ENCODE measurements at places on chromosomes 6 and 20.

DNA sequence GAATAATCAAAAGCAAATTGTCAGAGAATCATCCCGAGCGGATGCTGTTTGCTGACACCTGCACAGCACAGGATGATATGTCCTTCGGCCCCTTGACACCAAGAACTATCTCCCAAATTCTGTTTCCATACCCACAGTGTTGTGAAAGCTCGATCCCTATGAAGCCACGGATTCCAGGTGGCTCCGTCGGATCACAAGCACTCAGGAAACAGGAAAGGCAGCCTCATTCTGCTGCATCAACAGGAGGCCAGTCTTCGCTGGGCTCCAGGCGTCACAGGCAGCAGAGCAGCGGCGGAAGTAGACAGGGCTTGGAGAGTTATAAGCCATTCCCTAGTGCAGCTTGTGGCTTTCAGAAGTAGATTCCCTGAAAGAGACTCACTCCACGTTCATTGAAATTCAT, 342.3 kb downstream of the C6orf118 start:
- no peak for DNase-seq

GRCh38 chr6:136370988-136371728, 81.5 kb upstream of the BCLAF1 start:
- no peak for DNase-seq

DNA sequence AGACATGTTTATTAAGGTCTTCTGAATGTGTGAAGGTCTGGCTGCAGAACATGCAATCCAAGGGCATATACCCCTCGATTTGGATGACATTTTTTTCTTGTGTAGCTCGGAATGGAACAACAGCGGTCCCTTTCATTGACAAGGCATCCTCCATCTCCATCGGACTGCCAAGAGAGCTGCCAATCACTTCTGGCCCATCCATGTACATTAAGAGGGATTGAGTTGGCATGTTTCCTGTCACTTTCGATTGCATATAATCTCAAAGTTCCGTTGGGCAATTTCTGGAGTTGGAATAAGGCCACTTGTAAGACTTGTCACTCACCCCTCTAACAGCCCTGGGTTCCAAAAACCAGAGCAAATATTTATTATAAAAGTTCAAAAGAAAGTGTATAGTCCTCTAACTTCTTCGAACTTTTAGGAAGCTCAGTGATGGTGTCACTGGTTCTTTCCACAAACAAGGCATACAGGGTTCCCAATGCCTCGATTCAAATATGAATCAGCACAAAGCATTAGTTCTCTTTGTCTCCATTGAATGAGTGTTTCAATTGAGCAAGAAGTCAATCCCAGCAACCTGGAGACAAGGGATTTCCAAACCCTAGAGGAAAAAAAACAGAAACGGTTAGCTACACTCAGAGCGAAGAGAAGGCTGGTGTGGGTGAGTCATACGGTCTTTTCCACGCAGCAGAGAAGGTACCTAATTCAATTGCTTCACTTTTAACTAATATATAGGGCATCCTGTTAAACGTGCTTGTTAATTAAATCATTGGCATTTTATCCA, 10.9 kb downstream of the ZNF217 start:
- no peak for DNase-seq

- DNase-seq = no peak
These were observed 15.9 kb downstream of the BEND6 start for GRCh38 chr6:56970849-56971248.

- DNase-seq = no peak
These were observed 328.6 kb upstream of the PLCB4 start for GRCh38 chr20:8740265-8740664.

DNA sequence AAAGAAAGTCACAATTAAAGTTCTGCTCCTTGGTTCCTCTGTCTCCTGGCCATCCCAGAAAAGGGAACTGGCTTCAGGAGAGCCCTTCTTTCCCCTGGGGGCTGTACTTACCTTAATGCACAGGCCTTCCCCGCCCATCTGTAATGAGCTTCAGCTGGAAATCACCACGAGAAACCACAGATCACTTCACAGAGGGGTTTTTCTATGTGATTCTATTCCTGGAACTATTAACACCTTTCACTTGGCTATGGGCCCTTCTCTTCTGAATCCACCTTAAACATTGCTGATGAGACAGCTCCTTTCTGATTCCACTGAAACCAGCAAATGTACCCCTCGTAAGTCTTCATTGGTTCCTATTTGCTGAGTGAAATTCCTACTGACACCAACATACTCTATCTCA, 80.7 kb downstream of the FOXF2 start:
- no peak for DNase-seq

DNA sequence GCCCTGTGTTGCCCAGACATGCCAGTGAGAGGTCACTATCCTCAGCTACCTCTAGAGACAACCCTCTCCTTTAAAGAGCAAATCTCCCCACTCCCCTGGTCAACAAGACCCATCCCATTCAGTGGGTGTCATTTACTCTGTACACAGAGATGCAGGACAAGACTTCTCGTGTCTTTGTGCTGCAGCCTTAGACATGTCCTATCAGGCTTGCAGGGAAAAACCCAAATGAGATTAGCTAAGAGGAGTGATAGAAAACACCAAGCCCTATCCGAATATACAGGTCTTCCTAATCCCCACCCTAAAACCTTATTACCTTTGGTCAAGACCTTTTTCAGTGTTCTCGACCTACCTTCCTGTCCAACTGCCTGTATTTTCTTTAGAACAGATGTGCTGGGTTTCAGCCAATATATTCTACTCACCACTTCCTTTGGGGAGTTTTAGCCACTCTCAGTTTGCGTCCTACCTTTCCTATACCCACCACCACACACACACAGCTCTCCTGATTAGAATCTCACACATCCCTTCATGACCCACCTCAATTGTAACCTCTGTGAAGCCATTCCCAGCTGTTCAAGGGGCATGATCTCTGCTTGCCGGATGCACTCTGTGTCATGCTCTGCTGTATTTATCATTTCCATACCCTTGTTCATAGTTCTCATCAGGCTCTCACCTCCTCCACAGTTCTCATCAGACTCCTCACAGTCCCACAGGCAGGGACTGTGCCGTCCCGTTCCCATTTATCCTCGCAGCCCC, 39.7 kb downstream of the TRAM2 start:
- DNase-seq = no peak

DNA sequence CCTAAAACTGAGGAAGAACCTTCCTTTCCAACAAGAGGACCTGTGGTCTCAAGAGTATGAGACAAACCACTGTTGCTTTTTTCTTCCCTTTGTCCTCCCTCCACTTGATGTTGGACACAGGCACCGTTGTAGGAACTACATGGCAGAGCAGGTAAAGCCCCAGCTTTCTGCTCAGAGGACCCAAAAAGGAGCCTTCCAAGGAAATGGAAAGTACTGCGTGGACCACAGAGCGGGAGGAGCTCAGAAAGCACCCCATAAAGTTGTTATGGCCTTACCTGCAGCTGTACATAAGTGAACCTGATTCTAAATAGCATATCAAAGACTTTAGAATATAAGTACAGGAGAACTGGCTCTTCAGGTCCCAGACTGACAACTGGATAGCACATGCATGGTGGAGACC, 29.4 kb downstream of the TMEM74B start:
- DNase-seq = no peak

DNA sequence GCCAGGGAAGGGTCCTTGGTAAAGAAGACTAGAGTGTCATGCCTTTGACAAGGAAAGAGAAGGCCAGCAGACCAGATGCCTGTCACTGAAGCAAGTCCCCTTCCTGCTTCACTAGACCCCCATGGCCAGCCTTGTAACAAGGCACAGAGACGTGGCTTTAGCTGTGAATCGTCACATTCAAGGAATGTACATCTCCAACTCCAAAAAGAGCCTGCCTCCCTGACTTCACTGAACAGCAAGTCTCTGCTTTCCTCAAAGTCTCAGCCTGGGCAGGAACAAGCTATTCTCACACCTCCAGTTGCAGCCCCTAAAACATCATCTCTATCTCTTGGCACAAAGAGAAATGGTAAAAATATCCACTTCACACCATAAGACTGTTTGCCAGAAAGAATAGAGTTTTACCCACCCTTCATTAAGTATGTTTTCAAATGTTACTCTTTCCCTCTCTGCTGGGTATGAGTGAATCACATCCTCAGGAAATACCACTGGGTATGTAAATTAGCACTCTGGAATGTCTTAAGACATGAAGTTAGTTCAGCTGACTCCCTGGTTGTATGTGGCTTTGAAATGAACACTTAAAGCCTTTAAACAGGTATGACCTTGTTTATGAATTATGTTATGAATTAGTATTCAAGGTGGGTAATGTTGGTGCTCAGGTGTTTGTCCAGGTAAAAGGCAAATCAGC, 46.4 kb upstream of the NT5E start:
- no peak for DNase-seq

- no peak for DNase-seq
These were observed 1.2 kb upstream of the SPATS1 start for GRCh38 chr6:44341095-44341890.

GRCh38 chr6:140027219-140027618, 652.8 kb upstream of the CITED2 start:
- DNase-seq = no peak

- DNase-seq = no peak
These were observed 2.6 kb downstream of the MPIG6B start for GRCh38 chr6:31725502-31726350.

- no peak for DNase-seq
These were observed 12.2 kb upstream of the GCLC start for GRCh38 chr6:53556986-53557715.

DNA sequence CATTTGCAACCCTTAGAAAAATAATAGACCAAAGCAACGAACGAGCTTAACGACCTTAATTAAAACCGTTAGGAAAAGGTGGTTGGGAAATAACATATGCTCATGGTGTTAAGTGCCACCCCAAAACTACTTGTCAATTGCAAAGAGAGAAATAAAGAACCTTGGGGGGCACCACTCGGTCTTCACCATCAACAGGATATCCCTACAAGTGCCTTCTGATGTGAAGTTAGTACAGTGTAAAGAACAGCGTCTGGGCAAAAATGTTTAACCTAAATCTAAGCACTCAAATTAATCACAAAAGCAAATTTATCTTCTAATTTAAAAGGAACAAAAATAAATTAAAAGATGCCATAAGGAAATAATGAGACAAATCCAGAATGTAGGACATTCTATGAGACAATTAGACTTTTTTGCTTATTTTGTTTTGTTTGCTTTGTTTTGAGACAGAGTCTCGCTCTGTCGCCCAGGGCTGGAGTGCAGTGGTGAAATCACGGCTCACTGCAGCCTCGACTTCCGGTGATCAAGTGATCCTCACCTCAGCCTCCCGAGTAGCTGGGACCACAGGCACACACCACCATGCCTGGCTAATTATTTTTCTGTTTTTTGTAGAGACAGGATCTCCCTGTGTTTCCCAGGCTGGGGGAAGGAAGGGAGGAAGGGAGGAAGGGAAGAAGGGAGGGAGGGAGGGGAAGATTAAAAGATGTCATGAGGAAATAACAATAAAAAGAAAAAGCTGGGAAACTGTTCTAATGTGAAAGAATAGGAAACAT, 41.3 kb upstream of the BTN3A2 start:
- DNase-seq = no peak

- DNase-seq = no peak
These were observed 11.0 kb downstream of the TNFAIP3 start for GRCh38 chr6:137878029-137878428.

DNA sequence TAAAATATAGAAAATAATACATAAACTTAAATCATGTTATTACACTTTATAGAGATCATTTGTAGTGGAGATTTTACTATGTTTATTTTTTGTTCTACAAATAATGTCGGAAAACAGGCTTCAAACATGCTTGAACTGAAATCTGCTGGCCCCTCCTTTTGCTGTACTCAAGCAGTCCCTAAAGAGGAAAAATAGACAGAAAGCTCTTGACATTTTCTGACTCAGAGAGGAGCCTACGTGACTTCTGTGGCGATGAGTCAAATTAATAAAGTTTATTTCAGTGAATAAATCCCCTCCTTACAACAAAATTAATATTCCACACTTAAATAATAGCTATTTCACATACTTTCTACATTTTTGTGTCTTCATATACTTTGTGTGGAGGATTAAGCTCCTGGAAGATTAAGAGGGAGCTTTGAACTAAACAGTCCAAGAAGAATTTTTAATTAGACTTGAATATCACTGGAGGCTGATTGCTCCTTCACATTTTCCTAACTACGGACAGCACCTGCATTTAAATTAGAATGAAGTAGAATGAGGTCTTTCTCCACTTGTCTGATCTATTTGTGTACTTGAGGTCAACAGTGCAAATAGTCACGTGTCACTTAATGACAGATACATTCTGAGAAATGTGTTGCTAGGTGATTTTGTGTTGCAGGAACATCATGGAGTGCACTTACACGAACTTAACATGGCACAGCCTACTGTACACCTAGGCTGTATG, 1.7 kb upstream of the TREM1 start:
- peak; percentile 2 for DNase-seq

GRCh38 chr6:22155551-22155950, 141.3 kb downstream of the PRL start:
- no peak for DNase-seq

- DNase-seq = no peak
These were observed 9.8 kb upstream of the PNISR start for GRCh38 chr6:99434702-99435530.

- DNase-seq = no peak
These were observed 62.8 kb upstream of the TFB1M start for GRCh38 chr6:155377061-155377460.

DNA sequence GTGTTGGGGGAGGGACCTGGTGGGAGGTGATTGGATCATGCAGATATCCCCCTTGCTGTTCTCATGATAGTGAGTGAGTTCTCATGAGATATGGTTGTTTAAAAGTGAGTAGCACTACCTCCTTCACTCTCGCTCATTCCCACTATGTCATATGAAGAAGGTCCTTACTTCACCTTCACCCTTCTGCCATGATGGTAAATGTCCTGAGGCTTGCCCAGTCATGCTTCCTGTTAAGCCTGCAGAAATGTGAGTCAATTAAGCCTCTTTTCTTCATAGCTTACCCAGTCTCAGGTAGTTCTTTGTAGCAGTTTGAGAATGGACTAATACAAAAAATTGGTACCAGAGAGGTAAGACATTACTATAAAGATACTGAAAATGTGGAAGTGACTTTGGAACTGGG, 425.9 kb downstream of the HTR1B start:
- DNase-seq = no peak

DNA sequence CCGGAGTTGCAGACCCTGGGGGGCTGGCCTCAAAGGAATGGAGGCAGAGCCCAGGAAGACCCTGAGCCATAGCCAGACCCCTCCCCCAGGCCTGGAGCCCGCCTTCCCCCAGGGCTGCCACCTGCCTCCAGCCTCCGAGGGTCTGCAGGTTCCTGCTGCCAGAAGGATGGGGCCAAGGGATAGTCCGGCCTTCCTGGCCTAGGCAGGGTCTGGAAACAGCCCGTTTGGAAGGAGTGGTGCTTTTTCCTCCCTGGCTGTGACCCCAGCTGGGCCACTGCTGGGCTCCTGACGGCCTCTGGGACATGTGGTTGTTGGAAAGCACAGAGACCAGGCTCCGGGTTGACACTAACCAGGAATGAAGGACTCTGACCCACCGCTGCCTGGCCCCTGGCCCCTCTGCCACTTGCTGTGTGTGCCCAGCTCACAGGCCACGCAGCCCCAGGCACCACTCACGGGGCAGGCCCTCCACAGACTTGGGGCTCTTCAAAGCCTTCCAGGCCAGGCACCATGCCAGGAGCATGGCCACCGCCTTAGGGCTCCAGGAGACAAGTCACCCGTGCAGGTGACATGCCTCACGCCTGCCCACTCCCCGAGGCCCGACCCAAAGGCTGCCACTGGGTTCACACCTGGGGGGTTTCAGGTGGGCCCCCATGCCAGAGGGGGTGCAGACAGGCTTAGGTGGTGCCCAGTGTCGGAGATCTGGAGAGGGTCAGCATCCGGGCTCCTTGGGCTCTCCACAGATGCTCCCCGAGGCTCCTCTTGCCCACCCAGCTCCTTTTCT, 3.9 kb upstream of the LAMA5 start:
- DNase-seq = no peak

Data from NCI-H1930 (cell line).